ENCODE measurements at places on chromosomes 11 and 22. TPM values are rescaled to one million over a fixed set of nuclear protein-coding genes. Genes with fewer than 3 reads are reported as not detected.

FGF3 gene
- polyA plus RNA-seq = not detected

CDPF1 gene
- polyA plus RNA-seq = 13.8 TPM

- DNase-seq = peak; percentile 71
Measured at GRCh38 chr22:46053563-46054090, 76.7 kb upstream of the WNT7B start.

GRCh38 chr11:8719211-8719649 is 36.6 kb downstream of the RPL27A start:
- peak; percentile 55 for DNase-seq

MED17 gene
- polyA plus RNA-seq = 51.1 TPM

DNA sequence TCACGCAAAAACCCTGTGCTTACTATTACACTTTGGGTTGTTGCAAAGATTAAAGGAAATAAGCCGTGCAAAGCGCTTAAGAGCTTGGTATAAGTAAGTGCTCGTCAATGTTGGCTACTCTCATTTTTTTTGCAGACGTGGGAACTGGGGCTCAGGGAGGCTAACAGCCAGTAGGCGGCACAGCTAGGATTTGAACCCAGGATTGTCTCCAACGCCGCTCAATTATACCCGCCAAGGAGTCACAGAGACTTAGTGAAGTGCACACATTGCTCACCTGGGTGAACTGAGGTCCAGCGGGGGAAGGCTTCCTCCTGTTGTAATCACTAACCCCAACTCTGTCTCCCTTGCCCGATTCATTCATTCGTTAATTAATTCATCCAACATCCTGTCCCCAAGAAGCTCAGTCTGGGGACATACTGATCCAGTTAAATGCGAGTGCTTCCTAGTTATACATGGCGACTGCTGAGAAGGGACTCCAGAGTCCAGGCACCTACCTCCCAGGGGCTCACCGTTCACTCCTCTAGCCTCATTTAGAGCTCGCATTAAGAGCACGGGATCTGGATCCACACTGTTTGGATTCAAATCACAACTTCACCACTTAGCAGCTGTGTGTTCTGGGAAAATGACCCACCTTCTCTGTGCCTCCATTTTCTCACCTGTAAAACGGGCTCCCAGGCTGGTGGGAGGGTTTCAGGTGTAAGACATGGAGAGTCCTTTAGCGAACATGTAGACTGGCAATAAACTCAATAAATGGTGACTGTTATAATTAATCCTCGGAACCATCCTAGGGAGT is 838 bp upstream of the MTFP1 start:
- no peak for DNase-seq

DNA sequence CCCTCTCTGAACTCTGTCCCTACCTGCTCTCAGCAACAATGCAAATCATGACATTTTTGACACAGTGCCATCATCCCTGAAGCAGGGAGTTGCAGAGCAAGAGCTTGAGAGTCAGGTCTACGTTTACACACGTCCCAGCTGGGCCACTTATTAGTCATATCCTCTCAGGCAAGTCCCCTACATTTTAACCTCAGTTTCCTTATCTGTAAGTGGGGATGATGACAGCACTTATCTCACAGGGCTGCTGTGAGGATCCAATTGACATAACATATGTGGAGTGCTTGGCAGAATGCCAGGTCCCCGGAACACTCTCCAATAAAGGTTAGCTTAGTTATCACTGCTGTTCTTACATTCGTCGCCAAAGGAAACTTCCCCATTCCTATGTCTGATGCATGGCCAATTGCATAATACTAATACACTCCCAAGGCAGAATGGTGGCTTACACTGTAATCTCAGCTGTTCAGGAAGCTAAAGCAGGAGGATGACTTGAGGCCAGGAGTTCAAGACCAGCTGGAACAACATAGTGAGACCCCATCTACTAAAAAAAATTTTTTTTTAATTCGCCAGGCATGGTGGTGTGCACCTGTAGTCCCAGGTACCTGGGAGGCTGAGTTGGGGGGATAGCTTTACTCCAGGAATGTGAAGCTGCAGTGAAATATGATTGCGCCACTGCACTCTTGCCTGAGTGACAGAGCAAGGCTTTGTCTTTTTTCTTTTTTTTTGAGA is 16.6 kb downstream of the ASCC2 start:
- peak; percentile 78 for DNase-seq

TPBGL gene
- polyA plus RNA-seq = 0.13 TPM

CD3E gene
- polyA plus RNA-seq = 1.5 TPM

GRCh38 chr11:105449100-105449734 is 160.7 kb upstream of the GRIA4 start:
- DNase-seq = no peak

DNA sequence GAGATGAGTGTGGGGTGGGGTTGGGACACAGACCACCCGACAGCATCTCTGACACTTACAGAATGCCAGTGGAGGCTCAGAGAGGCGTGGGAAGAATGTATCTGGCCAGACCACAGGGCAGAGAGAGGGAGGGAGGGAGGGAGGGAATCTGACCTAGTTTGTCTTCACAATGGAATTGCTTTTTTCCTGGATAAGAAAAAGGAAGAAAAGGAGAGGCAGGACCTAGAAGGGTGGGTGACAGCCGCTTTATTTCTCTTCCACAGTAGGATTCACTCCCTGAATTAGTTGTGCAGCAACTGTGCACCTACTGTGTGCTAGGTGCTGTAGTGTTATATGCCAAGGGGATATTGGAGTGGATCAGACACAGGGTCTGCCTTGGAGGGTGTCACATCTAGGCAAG is 3.7 kb downstream of the KCNK4 start:
- DNase-seq = no peak

DNA sequence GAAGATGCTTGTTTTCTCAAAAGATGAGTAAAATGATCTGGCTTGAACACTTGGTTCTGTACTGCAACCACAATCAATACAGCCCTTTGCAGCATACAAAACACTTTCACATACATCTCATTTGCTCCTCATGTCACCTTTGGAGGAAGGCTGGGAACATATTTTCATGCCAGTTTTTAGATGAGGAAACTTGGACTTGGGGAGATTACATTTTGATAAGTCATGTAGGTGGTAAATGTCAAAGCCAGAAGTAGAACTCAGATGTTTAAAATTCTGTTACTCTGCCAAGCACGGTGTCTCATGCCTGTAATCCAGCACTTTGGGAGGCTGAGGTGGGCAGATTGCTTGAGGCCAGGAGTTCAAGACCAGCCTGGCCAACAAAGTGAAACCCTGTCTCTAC is 121.8 kb downstream of the MICAL2 start:
- no peak for DNase-seq

KRTAP5-2 gene
- polyA plus RNA-seq = not detected

DNA sequence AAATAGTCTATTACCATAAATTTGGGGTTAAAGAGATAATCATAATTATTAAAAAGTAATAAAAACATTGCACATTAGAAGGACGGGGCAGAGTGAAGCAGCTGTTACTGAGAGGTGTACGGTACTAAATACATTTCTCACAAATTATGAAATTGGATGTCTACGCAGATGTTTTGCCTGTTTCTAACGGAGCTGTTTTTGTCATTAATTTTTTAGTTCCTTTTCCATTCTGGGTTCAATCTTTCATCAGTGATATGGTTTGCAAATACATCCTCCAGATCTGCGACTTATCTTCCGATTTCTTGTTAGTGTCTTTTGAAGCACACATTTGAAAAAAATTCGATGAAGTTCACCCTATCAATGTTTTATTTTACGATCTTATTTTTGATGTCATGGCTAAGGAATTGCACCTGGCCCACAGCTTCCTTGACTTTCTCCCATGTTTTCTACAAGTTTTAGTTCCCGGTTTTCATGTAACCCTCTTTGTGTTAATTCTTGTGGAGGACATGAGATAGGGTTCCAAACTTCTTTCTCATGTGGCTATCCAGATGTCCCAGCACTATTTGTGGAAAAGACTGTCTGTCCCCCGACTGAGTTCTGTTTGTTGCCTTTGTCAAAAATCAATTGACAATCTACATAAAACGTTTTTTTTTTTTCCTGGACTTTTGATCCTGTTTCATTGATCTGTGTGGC is 21.3 kb upstream of the KRTAP5-6 start:
- DNase-seq = no peak

ZDHHC8 gene
- 34.8 TPM for polyA plus RNA-seq

- no peak for DNase-seq
Measured at GRCh38 chr11:132032555-132032954, 662.1 kb downstream of the NTM start.

GRCh38 chr11:99234534-99234933 is 213.8 kb downstream of the CNTN5 start:
- no peak for DNase-seq

GRCh38 chr22:23509571-23510302 is 70.4 kb downstream of the IGLL1 start:
- no peak for DNase-seq

DNA sequence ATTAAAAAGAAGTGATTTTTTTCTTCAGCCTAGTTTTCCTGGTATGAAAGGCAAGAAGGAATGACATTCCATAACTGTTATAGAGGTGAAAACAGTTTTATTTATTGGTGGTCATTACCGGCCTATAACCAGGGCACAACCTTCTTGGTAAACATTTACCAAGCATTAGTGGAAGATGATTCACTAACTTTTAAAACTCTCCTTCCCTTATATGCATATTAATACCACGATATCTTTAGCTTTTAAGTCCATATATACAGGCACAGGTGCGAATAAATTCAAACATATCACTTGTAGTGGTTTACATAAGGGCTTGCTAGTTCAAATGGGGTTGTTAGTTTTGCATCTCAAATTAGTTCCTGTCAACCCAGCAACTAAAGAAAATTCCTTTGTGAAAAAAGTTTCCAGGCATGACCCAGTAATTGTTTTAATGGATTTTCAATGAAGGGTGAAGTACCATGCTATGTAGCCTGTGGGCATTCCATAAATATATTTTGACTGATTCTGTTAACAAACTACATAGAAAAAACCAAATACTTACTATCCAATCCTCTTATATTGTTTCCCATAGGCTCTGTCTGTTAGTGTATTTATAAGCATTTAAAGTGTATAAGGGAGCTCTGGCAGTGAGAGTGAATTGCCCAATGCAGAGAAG is 30.6 kb upstream of the ROBO3 start:
- DNase-seq = no peak

GRCh38 chr11:1225386-1226225 is 2.7 kb downstream of the MUC5B start:
- DNase-seq = no peak

PPP6R3 gene
- polyA plus RNA-seq = 115 TPM

GRCh38 chr11:75949023-75949672 is 134.1 kb downstream of the UVRAG start:
- DNase-seq = no peak

OR8G1 gene
- polyA plus RNA-seq = not detected

DNA sequence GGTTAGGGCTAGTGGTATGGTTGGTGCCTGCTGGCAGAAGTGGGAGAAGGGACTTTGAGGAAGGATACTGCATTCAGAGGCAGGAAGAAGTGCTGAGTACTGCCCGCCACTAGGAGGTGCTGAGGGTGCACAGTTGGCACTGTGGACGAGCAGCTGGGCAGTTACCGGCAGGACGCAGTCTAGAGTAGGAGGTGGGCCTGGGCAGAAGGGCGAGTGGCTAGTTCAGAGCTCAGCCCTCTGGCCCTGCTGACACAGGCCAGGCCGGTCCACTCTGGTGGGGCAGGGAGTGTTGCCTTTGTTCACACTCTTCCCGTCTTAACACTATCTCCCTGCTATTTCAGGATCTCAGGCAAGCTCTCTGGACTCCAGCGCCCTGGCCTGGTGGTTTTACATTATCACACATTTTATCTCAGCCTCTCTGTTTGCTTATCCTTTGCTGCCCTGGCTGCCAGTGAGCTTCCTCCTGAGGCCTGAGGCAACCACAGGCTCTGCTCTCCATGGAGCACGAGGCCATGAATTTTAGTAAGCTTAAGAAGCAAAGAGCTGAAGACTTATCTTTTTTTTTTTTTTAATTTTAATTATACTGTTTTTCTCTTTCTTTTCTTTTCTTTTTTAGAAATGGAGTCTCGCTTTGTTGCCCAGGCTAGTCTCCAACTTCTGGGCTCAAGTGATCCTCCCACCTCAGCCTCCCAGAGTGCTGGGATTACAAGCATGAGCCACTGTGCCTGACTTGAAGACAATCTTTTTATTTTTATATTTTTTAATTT is 26.9 kb downstream of the SNAP29 start:
- peak; percentile 35 for DNase-seq

GRCh38 chr11:129722529-129722928 is 93.1 kb upstream of the TMEM45B start:
- DNase-seq = no peak

DNA sequence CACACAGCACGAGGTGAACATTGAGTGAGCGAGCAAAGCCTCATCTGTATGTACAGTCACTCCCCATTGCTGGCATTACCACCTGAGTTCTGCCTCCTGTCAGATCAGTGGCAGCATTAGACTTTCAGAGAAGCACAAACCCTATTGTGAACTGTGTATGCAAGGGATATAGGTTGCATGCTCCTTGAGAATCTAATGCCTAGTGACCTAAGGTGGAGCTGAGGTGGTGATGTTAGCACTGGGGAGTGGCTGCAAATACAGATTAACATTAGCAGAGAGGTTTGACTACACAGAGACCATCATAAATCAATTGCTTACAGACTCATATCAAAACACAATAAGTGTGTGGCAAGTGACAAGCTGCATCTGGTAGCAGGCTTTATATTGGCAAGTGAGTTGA is 262.5 kb upstream of the ANO5 start:
- no peak for DNase-seq

DNA sequence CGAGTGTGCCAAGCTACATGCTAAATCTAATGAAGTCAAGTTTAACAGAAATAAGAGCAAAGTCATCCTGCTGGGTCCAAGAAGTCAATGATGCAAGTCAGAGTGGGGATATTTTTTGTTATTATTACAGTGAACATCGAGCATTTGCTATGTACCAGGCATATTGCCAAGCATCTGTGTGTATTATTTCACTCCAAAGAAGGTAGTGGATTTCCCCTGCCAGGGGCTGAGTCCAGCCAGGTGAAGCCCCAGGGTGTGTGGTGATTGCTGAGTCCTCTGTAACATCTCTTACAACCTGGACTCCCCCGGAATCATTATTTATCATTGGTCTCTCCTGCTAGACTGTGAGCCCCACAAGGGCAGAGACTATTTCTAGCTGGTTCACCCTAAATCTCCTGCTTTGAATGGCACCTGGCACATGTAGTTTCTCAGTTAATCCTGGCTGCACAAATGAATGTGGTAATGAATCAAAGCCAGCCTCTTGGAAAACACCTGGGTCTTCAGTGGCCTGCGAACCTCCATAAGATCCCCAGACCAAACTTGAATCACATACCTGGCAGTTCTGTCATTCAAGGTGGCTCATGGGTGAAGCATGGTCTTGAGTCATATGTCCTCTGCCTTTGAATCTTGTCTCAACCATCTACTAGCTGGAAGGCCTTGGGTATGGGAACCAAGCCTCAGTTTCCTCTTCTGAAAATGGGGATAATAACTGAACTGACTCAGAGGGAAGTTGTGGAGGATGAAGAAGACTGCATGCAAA is 549.2 kb downstream of the MIAT start:
- no peak for DNase-seq

CEND1 gene
- 0.18 TPM for polyA plus RNA-seq

- DNase-seq = no peak
Measured at GRCh38 chr11:122696662-122697061, 41.1 kb downstream of the UBASH3B start.

CNTF gene
- polyA plus RNA-seq = 1.1 TPM
